ENCODE measurements at places on chromosomes 11 and 22.

DNA sequence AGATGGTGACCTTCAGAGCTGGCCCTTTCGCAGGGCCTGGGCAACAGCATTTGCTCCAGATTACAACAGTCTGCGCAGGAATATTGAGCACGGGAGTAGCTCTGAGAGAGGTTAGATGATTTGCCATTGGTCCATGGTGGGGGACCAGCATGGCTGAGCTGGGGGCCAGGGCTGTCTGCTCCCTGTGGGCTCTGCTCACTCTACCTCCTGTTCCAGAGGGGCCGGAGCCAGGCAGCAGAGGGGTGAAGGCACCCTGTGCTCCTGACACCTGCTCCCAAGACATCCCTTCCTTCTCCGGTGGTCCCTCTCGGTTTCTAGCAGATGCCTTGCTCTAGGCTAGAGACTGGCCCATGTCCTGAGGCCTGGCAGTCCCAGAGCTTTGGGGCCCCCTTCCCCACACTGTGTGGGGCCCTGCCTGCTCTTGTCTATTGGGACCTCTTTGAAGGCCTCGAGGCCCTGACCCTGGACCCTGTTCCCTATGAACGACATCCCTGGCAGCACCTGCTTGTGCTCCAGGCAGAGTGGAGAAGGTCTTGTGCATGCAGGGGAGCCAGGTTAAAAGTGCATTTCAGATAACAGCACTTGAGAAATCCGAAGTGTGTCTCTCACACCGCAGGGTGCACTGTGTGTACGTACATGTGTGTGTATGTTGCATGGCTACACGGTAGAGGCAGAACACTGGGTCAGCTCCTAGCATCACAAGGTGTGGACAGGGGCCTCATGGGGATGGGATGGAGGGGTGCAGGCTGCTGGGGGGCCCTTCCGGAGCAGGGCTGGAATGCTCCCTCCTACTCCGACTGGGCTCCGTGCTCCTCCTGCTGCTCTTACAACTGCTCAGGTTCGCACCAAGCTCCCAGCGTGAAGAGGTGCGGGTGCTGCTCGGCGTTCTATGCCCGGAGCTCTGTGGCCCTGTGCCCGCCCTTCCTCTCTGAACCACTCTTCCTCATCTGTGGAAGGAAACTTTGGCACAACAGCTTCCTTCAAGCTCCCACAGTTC, 123.3 kb upstream of the B3GAT1 start:
- peaks cover 2% of the 10 kb centered on the region for H3K4me1 ChIP-seq
- peaks cover 68% of the 10 kb centered on the region for H3K27me3 ChIP-seq
- no peak overlapping the region for H3K27ac ChIP-seq

GRCh38 chr11:42255906-42256305, 796.5 kb upstream of the LRRC4C start:
- no peak overlapping the region for H3K4me3 ChIP-seq
- no peaks in the 10 kb centered on the region for H3K36me3 ChIP-seq
- no peak overlapping the region for H3K27ac ChIP-seq
- DNase-seq, result no peak

GRCh38 chr22:26055693-26056092, 113.6 kb upstream of the SEZ6L start:
- no peak overlapping the region for H3K4me3 ChIP-seq
- peaks cover 48% of the 10 kb centered on the region for H3K27me3 ChIP-seq
- H3K27ac ChIP-seq, result no peak overlapping the region
- H3K4me1 ChIP-seq, result no peaks in the 10 kb centered on the region
- no peak for DNase-seq

DNA sequence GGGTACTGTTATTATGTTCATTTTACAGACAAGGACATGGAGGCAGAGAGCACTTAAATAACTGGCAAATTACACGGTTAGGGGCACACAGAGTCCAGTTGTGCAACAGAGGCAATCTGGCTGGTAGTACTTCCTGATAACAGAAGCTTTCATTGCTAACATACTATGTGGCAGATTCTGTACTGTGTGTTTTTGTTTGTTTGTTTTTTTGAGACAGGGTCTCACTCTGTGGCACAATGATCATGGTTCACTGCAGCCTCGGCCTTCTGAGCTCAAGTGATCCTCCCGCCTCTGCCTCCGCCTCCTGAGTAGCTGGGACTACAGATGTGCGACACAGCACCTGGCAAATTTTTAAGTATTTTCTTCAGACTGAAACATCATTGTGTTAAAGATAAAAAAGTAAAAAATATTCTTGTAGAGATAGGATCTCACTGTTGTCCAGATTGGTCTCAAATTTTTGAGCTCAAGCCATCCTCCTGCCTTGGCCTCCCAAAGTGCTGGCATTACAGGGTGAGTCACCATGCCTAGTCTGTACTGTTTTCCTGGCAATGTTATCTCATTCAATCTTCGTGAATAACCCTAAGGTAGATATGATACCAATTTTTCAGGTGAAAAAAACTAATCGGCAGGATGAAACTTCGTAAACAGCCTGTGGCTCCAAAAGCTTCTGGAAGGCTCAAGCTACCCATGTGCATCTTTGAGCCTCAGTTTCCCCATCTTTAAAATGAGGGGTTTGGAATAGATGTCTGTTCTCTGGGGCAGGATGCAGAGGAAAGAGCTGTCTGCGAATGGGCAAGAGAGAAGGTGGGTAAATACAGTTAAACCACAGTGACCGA, 921 bp upstream of the NUCB2 start:
- peaks cover 19% of the 10 kb centered on the region for H3K36me3 ChIP-seq
- H3K27me3 ChIP-seq, result no peaks in the 10 kb centered on the region
- DNase-seq, result no peak
- H3K4me1 ChIP-seq, result peaks cover 24% of the 10 kb centered on the region

GRCh38 chr11:12973528-12974181, 35.5 kb upstream of the RASSF10 start:
- DNase-seq, result no peak
- peaks cover 22% of the 10 kb centered on the region for H3K27me3 ChIP-seq
- H3K36me3 ChIP-seq, result no peaks in the 10 kb centered on the region

- H3K27me3 ChIP-seq, result peaks cover 9% of the 10 kb centered on the region
- H3K36me3 ChIP-seq, result peaks cover 3% of the 10 kb centered on the region
- H3K27ac ChIP-seq, result no peak overlapping the region
- DNase-seq, result no peak
- H3K4me1 ChIP-seq, result peaks cover 18% of the 10 kb centered on the region
These were observed 2.7 kb upstream of the PLXNB2 start for GRCh38 chr22:50310031-50310722.

GRCh38 chr22:31279821-31280505, 12.3 kb downstream of the PIK3IP1 start:
- no peaks in the 10 kb centered on the region for H3K27me3 ChIP-seq
- no peak for DNase-seq
- peak overlapping the region; percentile 83 for H3K27ac ChIP-seq

GRCh38 chr11:124751391-124751740, 689 bp downstream of the VSIG2 start:
- no peak for DNase-seq
- no peak overlapping the region for H3K4me3 ChIP-seq
- no peak overlapping the region for H3K27ac ChIP-seq
- H3K4me1 ChIP-seq, result peaks cover 6% of the 10 kb centered on the region
- peaks cover 41% of the 10 kb centered on the region for H3K27me3 ChIP-seq

DNA sequence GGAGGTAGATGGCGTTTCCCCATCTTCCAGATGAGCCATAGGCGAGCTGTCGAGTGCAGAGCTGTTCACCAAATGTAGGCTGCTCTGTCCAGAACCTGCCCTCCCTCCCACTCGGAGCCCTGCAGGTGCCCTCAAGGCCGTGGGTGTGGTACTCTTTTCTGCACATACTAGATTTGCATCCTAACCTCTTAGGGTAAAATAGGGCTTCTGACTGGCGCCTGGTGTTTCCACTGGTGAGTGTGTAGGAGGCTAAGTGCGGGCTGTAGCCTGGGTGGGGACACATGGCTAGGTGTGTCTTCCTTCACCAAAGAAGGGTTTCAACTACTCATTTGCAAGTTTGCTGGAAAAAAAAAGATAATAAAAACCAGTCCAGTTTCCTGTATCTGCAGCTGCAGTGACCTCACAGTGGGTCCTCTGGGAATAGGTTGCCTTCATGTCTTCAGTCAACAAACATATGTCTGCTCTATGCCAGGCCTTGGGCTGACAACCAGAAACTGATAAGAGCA, 8.5 kb downstream of the BIK start:
- H3K27ac ChIP-seq, result no peak overlapping the region
- no peaks in the 10 kb centered on the region for H3K27me3 ChIP-seq
- H3K4me3 ChIP-seq, result no peak overlapping the region
- H3K4me1 ChIP-seq, result no peaks in the 10 kb centered on the region
- H3K36me3 ChIP-seq, result peaks cover 2% of the 10 kb centered on the region

GRCh38 chr11:101435408-101435973, 148.3 kb downstream of the TRPC6 start:
- H3K36me3 ChIP-seq, result no peaks in the 10 kb centered on the region
- H3K27ac ChIP-seq, result no peak overlapping the region
- no peak for DNase-seq
- H3K4me3 ChIP-seq, result no peak overlapping the region
- no peaks in the 10 kb centered on the region for H3K27me3 ChIP-seq

DNA sequence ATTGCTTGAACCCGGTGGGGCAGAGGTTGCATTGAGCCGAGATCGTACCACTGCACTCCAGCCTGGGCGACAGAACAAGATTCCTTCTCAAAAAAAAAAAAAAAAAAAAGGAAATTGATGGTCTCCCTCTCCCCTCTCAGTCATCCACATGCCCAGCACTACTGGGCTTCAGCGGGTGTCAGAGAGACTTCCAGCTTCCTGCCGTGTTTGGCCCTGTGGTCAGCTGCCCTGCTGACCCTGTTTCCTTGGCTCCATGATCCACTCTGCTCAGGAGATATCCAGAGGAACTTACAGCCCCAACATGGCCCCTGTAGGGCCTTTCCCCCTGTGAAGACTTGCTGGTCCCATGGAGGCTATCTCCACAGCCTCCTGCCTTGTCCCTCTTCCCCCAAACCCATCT, 6.1 kb upstream of the PNPLA3 start:
- peaks cover 47% of the 10 kb centered on the region for H3K27me3 ChIP-seq
- DNase-seq, result no peak
- no peaks in the 10 kb centered on the region for H3K36me3 ChIP-seq

- no peaks in the 10 kb centered on the region for H3K4me1 ChIP-seq
- no peak overlapping the region for H3K27ac ChIP-seq
- H3K36me3 ChIP-seq, result peaks cover 31% of the 10 kb centered on the region
- H3K27me3 ChIP-seq, result no peaks in the 10 kb centered on the region
These were observed 19.0 kb upstream of the ARFGAP3 start for GRCh38 chr22:42876041-42876440.

Measured in effector memory CD8-positive, alpha-beta T cell (primary cell).